ENCODE measurements at places on chromosomes 1 and 21. TPM values are rescaled to one million over a fixed set of nuclear protein-coding genes. Genes with fewer than 3 reads are reported as not detected.

- no peak within 1 kb of the TSS for H3K27ac ChIP-seq
- H3K27me3 ChIP-seq, result peaks cover 46% of the 10 kb centered on the region
- peaks cover 8% of the 10 kb centered on the region for H3K4me1 ChIP-seq
These were observed at the start of gene PROX1 for GRCh38 chr1:213987927-213988506. Gene PROX1 (plus strand): TSS chr1:213987973. CDS start chr1:213996536, 8,563 bp downstream.

DNA sequence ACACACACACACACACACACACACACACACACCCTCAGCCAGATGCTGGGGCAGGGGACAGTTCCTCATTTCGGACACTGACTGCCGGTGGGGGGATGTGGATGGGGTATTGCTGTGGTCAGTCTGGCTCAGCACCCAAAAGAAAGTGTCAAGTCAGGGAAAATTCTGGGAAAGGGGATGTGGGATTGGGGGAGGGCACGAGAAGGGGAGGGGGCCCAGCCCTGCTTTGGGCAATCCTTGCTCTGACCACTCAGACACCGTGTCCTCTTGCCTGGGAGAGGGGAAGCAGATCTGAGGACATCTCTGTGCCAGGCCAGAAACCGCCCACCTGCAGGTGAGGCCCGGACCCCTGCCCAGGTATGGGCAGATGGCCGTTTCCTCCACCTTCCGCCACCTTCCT is at the start of gene C1QC:
Gene C1QC, plus strand, starts transcription at position 253 of the 400 bp plus-strand sequence. CDS start 391 bp downstream, outside the sequence.
- H3K36me3 ChIP-seq, result no peaks in the 10 kb centered on the region
- no peak for DNase-seq
- no peak within 1 kb of the TSS for H3K27ac ChIP-seq
- H3K27me3 ChIP-seq, result no peaks in the 10 kb centered on the region
- no peaks in the 10 kb centered on the region for H3K4me1 ChIP-seq
- no peak within 1 kb of the TSS for H3K4me3 ChIP-seq

- H3K4me1 ChIP-seq, result no peaks in the 10 kb centered on the region
- DNase-seq, result no peak
- H3K27ac ChIP-seq, result no peak overlapping the region
- no peak overlapping the region for H3K4me3 ChIP-seq
These were observed 21.8 kb downstream of the KIF1B start for GRCh38 chr1:10232163-10232562.

- no peak overlapping the region for H3K27ac ChIP-seq
- no peaks in the 10 kb centered on the region for H3K4me1 ChIP-seq
- DNase-seq, result no peak
- H3K27me3 ChIP-seq, result no peaks in the 10 kb centered on the region
- H3K36me3 ChIP-seq, result no peaks in the 10 kb centered on the region
These were observed 85.8 kb upstream of the RGS1 start for GRCh38 chr1:192489748-192490147.

GRCh38 chr21:41437729-41438128 is 11.7 kb downstream of the MX1 start:
- H3K4me1 ChIP-seq, result no peaks in the 10 kb centered on the region
- DNase-seq, result no peak
- H3K4me3 ChIP-seq, result no peak overlapping the region
- no peak overlapping the region for H3K27ac ChIP-seq

DNA sequence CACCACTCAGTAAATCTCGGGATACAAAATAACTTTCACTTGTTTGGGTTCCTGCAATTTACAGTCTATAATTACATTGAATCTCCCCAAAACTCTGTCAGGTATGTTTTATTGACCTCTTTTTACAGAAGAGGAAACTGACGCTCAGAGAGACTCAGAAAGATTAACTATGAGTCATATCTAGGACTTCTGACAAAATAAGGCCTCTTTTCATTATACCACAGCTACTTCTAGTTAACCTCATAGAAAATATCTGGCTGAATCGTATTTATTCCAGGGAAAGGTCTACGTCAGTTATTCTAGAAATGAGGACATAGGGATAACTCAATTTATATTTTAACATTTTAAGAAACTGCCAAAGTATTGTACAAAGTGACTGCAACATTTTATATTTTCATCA is 211.1 kb upstream of the FAM78B start:
- DNase-seq, result no peak
- H3K27ac ChIP-seq, result no peak overlapping the region
- peaks cover 4% of the 10 kb centered on the region for H3K27me3 ChIP-seq
- no peaks in the 10 kb centered on the region for H3K4me1 ChIP-seq
- no peak overlapping the region for H3K4me3 ChIP-seq

DNA sequence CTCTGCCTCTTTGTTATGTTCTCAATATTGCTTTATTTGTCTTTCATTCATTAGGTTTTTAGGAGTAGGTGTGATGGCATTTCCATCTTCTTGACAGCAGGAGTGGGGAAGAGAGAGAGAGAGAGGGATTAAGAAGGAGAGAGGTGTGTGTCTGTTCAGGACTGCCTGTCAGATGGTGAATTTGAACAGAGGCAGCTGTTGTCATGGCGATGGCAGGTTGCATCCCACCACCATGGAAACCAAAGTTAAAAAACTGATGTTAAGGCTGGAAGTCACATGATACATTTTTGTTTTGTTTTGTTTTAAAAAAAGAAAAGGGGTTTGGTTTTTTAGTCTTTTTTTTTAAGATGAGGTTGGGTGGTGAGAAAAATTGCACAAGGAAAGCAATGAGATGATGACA is 18.3 kb downstream of the CACNA1E start:
- no peak overlapping the region for H3K4me3 ChIP-seq
- H3K4me1 ChIP-seq, result no peaks in the 10 kb centered on the region
- no peak overlapping the region for H3K27ac ChIP-seq
- no peaks in the 10 kb centered on the region for H3K36me3 ChIP-seq

- DNase-seq, result no peak
- H3K36me3 ChIP-seq, result no peaks in the 10 kb centered on the region
- H3K4me1 ChIP-seq, result peaks cover 20% of the 10 kb centered on the region
- no peaks in the 10 kb centered on the region for H3K27me3 ChIP-seq
These were observed 3.6 kb downstream of the ASAP3 start for GRCh38 chr1:23480187-23481025.

DNA sequence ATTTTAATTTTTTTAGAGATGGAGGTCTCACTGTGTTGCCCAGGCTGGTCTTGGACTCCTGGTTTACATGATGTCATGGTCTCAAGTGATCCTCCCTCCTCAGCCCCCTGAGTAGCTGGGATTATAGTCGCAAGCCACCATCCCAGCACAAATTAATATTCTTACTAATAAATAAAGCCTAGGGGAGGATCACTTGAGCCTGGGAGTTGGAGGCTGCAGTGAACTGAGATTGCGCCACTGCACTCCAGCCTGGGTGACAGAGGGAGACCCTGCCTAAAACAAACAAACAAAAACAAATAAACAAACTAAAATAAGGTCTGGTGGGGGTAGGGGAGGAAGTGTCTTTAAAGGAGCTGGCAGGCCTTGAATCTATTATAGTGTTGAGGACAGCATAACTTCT is 8.7 kb upstream of the GADD45A start:
- peak overlapping the region; percentile 75 for H3K27ac ChIP-seq
- no peak overlapping the region for H3K4me3 ChIP-seq
- no peaks in the 10 kb centered on the region for H3K36me3 ChIP-seq
- peaks cover 32% of the 10 kb centered on the region for H3K4me1 ChIP-seq

DNA sequence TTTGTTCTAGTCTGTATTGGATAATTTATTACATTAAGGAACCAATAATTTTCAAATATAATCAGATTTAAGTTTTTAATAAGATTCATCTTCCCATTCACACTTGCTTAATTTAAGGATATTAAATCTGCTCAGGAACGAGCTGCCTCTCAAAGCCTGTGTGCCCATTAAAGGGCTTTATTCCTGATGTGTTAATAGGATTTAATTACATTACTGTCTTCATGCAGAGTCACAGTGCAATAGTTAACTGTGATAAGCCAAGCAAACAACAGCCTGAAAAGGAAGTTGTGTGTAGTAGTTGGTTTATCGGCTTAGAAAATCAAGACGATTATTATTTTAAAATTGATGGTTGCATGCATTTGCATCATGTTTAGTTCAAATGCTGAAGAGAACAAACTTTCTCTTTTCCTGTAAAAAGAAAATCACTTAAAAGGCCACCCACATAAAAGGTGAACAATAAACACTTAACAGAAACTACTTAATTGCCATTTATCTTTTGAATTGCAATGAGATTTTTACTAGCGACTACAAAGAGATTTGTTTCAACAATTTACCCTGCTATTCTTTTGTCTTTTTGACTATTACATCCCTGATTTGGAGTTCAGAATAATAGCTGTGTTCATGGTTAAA is 174.6 kb downstream of the RWDD3 start:
- no peak for DNase-seq
- no peak overlapping the region for H3K4me3 ChIP-seq
- H3K4me1 ChIP-seq, result no peaks in the 10 kb centered on the region
- H3K36me3 ChIP-seq, result no peaks in the 10 kb centered on the region
- H3K27me3 ChIP-seq, result no peaks in the 10 kb centered on the region

DNA sequence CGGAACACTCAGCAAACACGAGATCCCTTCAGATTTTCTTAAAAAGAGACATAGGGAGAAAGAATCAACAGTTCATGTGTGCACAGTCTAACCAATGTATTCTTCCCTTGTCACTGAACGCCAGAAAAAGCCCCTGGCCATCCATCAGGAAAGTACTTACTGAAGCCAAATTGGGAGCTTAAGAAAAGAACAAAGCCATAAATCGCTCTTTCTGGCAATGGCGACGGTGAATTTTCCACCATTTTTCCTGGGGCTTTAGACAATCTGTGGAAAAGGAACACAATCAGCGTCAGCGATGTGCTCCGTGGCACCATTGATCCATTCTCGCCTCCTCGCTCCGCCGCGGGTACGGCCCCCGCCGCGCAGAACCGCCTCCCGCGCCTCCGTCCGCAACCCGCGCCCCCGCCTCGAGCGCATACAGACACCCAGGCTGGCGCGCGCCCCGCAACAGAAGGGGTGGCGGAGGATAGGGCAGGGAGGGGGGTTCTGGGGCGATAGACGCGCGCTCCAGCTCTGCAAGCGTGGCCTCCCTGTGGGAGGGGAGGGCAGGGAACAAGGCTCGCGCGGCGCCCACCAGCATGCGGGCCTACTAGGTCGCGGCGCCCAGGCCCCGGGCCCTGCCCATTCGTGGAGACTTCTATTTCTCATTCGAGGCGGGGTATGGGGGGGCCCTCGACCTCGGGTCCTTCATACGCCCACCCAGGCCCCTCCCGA is 440 bp downstream of the PIGP start:
- peak overlapping the region; percentile 82 for H3K4me3 ChIP-seq
- peaks cover 11% of the 10 kb centered on the region for H3K4me1 ChIP-seq
- no peak for DNase-seq
- H3K27ac ChIP-seq, result peak overlapping the region; percentile 97
- H3K36me3 ChIP-seq, result no peaks in the 10 kb centered on the region

- DNase-seq, result no peak
- no peaks in the 10 kb centered on the region for H3K27me3 ChIP-seq
- no peaks in the 10 kb centered on the region for H3K4me1 ChIP-seq
- H3K36me3 ChIP-seq, result no peaks in the 10 kb centered on the region
- H3K27ac ChIP-seq, result no peak overlapping the region
These were observed 115.2 kb upstream of the TSPAN2 start for GRCh38 chr1:115204513-115204912.

GRCh38 chr1:236524895-236525184 is 1.1 kb downstream of the LGALS8 start:
- H3K4me3 ChIP-seq, result peak overlapping the region; percentile 80
- H3K27ac ChIP-seq, result peak overlapping the region; percentile 100
- peaks cover 12% of the 10 kb centered on the region for H3K36me3 ChIP-seq
- H3K27me3 ChIP-seq, result no peaks in the 10 kb centered on the region
- DNase-seq, result no peak

DNA sequence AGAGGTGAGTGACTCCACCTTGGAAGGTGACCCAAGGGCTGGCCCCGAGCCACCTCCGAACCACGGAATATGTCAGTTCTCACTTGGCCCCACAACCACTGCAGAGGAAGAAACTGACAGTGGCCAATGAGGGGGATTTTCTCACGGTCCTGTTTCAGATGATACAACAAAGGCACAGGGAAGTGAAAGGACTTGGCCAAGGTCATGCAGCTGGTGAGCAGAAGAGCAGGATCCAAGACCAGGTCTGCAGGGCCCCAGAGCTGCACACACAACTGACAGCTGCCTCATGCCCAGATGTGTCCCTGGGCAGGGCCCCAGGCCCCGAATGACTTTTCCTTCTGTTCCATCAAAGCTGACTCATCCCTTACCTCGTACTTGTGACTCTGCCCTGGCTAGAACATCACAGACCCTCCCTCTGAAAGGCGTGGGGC is 25.8 kb upstream of the EVA1B start:
- peaks cover 9% of the 10 kb centered on the region for H3K36me3 ChIP-seq
- H3K4me3 ChIP-seq, result no peak overlapping the region
- peaks cover 22% of the 10 kb centered on the region for H3K4me1 ChIP-seq
- no peak for DNase-seq

GRCh38 chr1:28286111-28286510 is 26.8 kb downstream of the SESN2 start:
- no peaks in the 10 kb centered on the region for H3K36me3 ChIP-seq
- no peak overlapping the region for H3K27ac ChIP-seq
- H3K4me3 ChIP-seq, result no peak overlapping the region
- H3K27me3 ChIP-seq, result no peaks in the 10 kb centered on the region

DNA sequence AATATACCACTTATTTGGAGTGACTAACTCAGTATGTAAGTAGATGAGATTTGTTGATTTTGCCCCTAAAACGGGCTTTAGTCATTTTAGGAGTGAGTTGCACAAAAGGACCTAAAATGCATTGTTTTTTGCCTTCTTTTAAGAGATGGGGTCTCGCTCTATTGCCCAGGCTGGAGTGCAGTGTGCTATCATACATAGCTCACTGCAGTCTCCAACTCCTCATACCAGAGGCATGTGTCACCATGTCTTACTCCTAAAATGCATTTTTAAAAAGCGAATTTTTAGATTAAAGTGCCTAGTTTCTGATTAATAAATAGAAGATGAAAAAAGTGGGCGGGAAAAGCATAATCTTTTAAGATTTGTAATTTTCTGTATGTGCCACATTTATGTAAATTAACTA is 11.5 kb upstream of the NEXN start:
- no peaks in the 10 kb centered on the region for H3K27me3 ChIP-seq
- H3K4me3 ChIP-seq, result no peak overlapping the region
- DNase-seq, result no peak
- H3K36me3 ChIP-seq, result no peaks in the 10 kb centered on the region
- no peak overlapping the region for H3K27ac ChIP-seq
- no peaks in the 10 kb centered on the region for H3K4me1 ChIP-seq

DNA sequence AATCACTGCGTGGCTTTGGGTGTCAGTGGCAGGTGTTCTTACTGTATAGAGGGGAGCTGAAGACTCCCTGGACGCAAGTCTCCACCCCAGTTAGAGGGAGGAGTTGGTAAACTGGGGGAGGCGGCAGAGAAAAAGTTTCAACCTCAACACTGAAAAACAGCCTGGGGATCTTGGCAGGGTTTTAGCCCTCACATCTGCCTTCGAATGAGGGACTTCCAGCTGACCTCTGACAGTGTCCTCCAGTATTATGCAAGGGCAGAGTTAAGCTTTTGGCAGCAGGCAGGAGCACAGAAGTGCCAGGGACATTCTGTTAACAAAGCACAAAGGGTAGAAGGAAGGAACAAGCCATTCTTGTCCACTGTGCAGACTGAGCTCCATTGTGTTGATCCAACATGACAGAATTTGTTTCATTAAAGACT is 41.2 kb upstream of the RAB4A start:
- peak overlapping the region; percentile 67 for H3K27ac ChIP-seq
- peak overlapping the region; percentile 31 for H3K4me3 ChIP-seq
- no peaks in the 10 kb centered on the region for H3K27me3 ChIP-seq

PERM1 gene
- 1.5 TPM for total RNA-seq

PRAMEF18 gene
- not detected for total RNA-seq

SPRR3 gene
- not detected for total RNA-seq

PLPPR5 gene
- not detected for total RNA-seq

FMO5 gene
- total RNA-seq, result 0.57 TPM

NSUN4 gene
- total RNA-seq, result 23.6 TPM

NCMAP gene
- total RNA-seq, result 0.33 TPM

AVPR1B gene
- not detected for total RNA-seq

A3GALT2 gene
- total RNA-seq, result not detected

LCE3E gene
- not detected for total RNA-seq

MMP23B gene
- total RNA-seq, result 5.0 TPM

RNU1-4 gene
- 1,290 TPM for total RNA-seq

DYNLT5 gene
- total RNA-seq, result not detected

LDLRAD2 gene
- total RNA-seq, result not detected

KCNE2 gene
- not detected for total RNA-seq

HLCS gene
- 15.3 TPM for total RNA-seq
